ENCODE measurements at places on chromosomes 6 and 20.

- DNase-seq = no peak
Measured at GRCh38 chr20:30816182-30816645, 441.2 kb upstream of the DEFB115 start.

- peak; percentile 51 for DNase-seq
Measured at GRCh38 chr20:47317127-47317895, 39.2 kb downstream of the ZMYND8 start.

GRCh38 chr20:641516-641875 is 11.5 kb downstream of the SRXN1 start:
- DNase-seq = no peak

- no peak for DNase-seq
Measured at GRCh38 chr6:159933077-159933476, 35.8 kb upstream of the IGF2R start.

DNA sequence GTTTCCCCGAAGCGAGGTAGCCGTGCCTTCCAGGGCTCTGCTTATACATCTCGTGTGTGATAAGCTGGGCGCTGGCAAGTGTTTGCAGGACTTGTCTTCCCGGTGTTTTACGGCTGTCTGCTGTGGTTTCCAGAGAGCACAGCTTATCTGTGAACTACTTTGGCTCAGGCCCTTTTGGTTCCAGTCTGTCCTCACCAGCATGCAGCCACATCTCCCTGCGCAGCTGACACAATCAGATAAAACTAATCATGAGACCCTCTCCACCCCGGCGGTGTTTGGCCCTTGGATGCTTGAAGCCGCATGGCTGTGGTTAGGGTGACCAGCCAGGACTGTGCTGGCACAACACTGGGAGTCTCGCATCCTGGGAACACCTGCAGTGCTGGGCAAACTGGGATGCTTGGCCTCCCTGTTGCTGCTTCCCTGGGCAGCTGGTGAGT is 241.8 kb upstream of the FOXQ1 start:
- DNase-seq = no peak

GRCh38 chr6:31538805-31539400 is 2.9 kb downstream of the DDX39B start:
- no peak for DNase-seq

DNA sequence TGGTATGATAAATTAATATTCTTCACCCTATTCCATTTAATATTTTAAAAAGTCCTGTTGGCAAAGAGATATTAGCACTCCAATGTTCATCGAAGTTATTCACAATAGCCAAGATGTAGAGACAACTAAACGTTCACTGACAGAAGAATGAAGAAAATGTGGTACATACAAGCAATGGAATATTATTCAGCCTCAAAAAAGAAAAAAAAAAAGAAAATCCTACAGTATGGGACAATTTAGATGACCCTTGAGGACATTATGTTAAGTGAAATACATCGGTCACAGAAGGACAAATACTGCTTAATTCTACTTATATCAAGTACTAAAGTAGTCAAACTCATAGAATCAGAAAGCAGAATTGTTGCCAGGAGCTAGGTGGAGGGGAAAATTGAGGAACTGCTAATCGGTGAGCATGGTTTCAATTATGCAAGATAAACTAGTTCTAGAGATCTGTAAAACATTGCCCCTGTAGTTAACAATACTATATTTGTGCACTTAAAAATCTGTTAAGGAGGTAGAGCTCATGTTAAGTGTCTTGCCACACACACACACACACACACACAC is 4.7 kb downstream of the GCLC start:
- DNase-seq = no peak

DNA sequence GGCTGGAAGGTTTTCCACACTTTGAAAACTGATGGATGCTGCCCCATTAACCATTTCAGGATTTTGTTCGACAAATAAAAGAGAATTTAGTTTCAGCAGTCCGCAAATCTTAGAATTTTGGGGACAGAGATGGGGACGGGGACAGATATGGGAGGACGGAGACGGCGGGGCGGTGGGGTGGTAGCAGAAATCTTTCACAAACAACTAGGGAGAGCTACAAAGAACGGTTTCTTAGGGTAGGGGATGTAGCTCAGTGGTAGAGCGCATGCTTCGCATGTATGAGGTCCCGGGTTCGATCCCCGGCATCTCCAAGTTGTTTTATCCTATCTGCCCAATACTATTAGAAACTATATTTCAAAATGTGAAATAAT is 15.1 kb downstream of the HMGN4 start:
- peak; percentile 94 for DNase-seq
